ENCODE measurements at places on chromosomes 2 and 18.

DNA sequence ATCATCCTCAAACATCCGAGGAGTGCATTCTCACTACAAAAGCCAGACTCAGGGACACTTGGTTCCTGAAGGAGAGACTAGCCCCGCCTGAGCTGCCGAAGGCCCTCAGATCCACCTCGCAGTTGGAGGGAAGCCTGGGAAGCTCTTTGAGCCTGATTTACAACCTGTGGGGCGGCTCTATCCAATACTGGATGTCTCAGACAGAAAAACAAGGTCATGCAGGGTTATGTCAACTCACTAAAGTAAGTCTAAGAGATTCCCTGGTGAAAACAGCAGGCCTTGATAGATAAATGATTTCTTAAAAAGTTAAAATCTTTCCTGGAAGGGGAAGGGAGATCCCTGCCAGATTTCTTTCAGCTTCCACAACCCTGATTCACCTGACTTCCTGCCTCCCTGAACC lies 284.3 kb downstream of the CYP26B1 start:
- DNase-seq, result no peak

- DNase-seq, result no peak
Measured at GRCh38 chr2:2787301-2787907, 456.3 kb upstream of the MYT1L start.

DNA sequence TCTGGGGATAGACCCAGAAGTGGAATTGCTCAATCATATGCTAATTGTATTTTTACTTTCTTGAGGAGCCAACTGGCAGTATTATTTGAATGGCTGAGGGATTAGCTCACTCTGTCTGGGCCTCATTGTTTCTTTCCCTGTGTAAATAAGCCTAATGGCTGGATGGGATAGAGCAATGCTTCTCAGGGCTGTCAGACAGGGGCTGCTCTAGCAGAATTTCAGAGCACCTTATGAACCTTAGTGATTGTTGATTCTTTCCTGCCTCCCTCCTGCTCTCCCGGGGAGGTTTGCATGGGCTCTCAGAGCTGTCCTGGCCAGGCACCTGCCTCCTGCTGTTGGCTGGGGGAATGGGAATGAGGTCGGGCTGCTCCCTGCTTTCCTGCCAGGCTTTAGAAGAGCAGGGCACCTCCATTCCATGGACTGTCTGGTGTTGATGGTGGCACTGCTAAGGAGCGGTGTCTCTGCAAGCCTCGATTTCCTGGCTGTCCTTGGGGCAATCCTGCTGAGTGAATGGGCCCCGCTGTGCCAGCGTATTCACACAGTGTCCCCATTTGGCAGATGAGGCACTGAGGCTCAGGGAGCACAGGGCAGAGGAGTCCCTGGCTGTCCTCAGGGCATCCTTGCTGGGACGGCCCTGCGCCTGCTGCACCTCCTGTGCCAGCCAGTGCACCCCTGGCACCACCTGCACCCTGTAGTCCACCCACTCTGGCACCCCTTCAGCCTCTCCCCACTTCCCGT lies 468.2 kb upstream of the HS6ST1 start:
- no peak for DNase-seq

DNA sequence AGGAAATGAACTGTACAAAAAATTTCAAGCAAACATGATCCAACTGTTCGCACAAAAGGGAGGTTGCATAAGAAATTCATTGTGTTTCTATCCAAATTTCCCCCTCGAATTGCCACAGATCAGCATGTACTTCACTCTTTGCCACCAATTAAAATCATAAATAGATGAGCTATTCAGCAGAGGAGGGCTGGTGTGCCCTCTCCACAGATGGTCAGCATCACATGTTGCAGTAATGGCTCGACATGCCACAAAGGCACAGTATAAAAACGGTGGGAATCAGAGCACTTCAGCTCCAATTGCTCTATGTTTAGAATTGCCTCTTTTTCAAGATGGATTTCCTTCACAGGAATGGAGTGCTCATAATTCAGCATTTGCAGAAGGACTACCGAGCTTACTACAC lies at the start of gene G6PC2:
G6PC2 (plus strand) TSS at position 289 of the 400 bp plus-strand sequence; CDS start at position 330, 41 bp downstream.
- no peak for DNase-seq

DNA sequence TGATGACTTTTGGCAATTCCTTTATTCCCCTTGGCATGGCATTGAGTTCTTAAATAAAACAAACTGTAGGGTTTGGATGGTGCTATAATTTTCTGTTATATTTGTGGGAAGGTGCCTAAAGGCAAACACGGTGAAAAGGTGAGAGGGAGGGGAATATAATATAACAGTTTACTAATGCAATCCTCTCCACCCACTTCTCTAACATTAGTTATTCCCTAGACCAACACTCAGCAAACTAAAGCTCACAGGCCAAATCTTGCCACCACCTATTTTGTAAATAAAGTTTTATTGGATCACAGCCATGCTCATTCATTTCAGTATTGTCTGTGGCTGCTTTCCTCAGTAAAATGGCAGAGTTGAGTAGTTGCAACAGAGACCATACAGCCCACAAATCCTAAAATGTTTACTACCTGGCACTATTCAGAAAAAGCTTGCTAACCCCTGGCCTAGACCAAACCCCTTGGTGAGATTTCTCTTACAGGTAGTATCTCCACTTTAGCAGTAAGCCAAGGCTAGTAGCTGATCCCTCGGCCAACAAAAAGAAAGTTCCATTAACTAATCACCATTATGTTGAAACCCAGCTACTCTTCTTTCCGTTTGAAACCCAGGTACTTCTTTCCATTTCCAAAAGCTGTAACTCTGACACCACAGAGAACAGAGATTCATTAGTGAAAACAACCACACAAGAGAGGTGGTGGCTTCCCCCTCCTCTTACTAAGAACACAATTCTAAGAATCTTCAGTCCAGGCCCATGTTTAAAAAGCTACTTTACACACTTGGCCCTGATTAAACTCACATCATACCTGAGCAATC lies 136.1 kb upstream of the CHAC2 start:
- no peak for DNase-seq

GRCh38 chr2:215787565-215788178 lies 225.7 kb downstream of the MREG start:
- DNase-seq, result no peak

GRCh38 chr2:179181002-179181401 lies 83.6 kb downstream of the SESTD1 start:
- no peak for DNase-seq

GRCh38 chr2:161424394-161424769 lies 8.3 kb downstream of the TBR1 start:
- DNase-seq, result no peak

GRCh38 chr2:212794471-212794870 lies 255.9 kb upstream of the ERBB4 start:
- no peak for DNase-seq

DNA sequence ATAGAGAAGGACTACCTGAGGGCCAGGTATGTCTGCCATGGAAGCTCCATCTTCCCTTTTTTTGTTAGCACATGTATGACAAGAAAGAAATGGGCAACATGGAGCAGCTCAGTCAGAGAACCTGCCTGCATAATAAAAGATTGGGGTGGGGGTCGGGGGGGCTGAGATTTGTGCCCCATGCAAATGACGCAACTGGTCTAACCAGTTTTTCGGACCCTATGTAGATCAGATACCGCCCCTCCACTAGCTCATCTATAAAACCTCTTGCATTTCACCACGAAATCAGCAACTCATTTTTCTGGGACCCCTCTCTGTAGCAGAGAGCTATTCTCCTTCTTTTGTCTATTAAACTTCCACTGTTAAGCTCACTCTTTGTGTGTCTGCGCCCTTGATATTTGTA lies 657.2 kb downstream of the ERBB4 start:
- DNase-seq, result peak; percentile 8

GRCh38 chr2:225274751-225275150 lies 124.8 kb upstream of the NYAP2 start:
- no peak for DNase-seq

GRCh38 chr2:48075631-48076030 lies 169.3 kb upstream of the FBXO11 start:
- DNase-seq, result no peak

DNA sequence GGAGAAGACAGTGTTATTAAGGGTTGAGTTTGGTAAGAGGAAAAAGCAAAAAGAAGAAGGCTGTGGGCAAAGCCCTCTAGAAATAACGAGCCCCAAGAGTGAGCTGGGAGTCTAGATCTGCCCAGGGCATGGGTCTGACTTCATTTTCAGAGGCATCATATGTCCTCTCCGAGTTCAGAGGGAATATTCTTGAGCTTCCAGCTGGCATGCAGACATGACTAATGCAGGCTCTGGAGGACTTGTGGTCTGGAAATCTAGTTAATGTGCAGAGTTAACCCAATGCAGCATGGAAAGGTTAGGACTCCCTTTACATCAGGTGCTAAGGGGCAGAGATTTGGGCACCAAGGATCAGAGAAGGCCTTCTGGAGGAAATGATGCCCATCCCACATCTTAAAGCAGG lies 7.3 kb downstream of the ACMSD start:
- DNase-seq, result no peak

DNA sequence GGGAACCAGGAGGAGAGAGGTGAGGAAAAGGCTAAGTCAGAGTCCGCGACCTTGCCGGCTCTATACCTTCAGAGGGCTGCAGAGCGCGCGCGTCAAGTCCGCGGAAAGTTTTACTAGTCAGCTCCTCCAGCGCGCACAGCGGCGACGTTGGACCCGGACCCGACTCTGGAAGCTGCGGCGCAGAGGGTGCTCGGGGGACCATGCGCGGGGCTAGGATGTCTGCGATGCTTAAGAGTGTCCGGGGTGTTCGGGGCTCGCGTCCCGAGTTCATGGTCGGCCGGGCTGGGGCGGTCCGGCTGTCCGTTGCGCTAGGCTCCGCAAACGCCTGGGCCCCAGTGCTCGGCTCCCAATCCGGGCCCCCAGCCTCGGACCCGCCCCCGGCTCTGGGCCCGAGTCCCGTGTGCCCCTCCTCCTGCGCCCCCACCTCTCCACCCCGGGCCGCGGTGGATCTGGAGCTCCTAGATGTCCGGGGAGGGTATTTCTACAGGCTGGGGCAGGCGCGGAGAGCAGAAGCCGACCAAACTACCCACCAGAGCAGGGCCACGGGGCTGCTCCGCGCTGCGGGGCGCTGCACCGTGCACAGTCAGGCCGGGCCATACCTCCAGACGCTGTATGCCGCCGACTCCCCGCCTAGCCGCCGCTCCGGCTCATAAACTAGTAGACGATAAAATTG lies at the start of gene LBX2:
LBX2 (minus strand) TSS at position 337 of the 673 bp plus-strand sequence; CDS start at position 271, 66 bp downstream.
- DNase-seq, result no peak

GRCh38 chr2:201618744-201619662 lies 24.3 kb downstream of the TMEM237 start:
- DNase-seq, result peak; percentile 42

- DNase-seq, result no peak
Measured at GRCh38 chr2:47984041-47984440, 77.7 kb upstream of the FBXO11 start.

- no peak for DNase-seq
Measured at GRCh38 chr18:56475250-56475649, 163.1 kb downstream of the TXNL1 start.

DNA sequence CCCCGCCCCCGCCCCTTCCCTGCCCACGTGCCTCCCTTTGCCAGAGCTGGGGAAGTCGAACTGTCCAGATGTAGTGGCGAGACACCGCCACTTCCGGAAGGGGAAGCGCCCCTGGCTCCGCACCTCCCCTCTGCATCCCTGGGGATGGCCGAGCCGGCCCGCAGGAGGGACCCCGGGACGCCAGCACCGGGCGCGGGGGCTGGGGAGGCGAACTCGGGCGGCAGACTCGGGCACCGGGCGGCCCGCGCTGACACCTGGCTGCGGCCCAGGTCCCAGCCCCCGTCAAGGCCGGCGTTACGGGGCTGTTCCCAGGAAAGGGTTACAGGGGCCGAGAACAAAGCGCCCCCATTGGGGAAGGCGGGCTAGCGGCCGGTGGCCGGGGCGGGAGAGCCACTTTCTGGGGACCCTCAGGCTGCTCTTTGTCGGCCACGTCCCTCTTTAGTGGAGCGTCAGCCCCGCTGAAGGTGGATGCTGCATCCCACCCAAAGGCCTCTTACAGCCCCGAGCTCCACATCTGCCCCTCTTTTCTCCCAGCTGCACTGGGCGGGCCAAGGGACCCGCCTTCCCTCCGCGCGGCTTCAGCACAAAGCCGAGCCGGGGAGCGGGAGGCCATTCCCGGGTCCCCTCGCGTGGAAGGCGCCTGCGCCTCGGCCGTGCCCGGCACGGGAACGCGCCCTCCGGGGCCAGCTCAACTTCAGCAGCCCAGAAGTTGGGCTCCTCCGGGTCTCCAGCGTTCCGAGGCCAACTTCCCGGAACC lies 1.3 kb downstream of the SDC1 start:
- DNase-seq, result peak; percentile 62

- no peak for DNase-seq
Measured at GRCh38 chr18:11251891-11252270, 102.5 kb upstream of the PIEZO2 start.

DNA sequence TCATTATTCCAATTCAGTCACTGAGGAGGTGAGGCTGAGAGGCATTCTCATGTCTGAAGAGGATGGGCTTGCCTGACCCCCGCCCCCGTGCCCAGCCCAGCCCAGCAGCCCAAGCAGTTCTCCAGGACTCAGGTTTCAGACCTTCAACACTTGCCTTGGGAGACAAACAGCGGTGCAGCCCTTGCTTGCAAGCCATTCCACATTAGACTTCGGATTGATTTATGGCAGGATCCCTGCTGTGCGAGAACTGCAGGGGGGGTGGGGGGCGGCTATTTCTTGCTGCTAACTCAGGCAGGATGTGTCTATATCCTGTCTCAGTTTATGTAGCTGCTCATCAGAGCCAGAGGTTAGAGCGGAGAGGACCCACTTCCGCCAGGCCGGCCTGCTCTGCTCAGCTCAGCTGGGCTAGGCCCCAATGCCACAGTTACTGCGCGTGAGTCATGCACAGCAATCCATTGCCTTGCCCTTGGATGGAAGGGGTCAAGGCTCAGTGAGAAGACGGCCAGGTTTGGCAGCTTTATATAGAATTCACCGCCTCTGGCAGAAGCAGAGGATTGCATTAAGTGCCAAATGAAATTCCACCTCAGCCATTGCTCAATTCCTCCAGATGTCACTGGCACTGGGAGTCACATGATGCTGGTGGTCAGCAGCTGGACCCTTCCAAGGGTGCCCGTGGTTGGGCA lies 1.8 kb downstream of the GYPC start:
- peak; percentile 87 for DNase-seq

DNA sequence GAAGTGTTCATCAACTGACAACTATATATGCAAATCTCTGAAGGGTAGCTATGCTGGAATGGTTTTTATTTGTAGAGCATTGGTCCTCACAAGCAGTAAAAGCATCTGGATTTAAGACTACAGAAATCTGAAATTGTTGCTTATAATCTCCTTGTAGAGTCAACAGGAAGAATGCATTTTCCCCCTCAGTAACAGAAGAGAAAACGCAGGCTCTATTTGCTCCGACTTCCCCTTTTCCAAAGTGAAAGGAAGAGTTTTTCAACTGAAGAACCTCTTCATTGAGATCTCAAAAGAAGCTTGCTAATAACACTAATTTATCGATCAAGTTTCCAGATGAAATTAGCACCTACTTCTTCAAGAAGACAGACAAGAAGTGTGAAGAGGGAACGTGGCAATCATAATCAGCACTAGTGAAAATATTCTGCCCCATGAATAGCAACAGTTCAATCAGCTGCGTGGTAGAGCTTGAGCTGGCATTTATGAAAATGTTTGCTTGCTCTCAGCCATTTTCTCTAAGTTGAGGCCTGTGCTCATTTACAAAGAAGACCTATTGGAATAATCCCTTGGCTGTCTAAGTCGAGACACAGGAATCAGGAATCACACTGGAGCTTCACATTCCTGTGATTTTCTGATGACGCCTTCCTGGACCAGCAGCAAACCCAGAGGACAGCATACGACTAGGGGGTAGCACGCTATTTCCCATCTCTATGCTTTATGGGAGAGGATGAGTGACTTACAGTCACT lies 43.7 kb downstream of the TGIF1 start:
- no peak for DNase-seq

Measured in NCI-H510A (cell line).